CD4-positive, alpha-beta T cell treated with Interleukin-17A for 1 hour (primary cell): ENCODE measurements at places on chromosomes 2 and 18.

DNA sequence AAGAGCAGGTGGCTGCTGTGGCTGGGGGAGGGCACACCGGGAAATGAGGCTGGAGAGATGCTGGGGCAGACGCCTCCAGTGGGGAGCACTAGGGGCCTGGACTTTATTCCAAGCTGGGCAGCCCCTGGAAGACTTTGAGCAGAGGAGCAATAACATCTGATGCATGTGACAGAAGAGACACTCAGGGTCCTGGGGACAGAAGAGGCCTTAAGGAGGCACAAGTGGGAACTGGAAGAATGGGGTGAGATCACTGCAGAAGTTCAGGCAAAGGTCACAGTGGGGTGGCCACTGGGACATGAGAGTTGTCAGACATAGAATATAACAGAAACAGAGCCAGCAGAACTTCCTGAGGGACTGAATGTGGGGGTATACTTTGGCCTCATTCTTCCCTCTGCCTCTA is 24.0 kb downstream of the TGFA start:
- no peak for DNase-seq

DNA sequence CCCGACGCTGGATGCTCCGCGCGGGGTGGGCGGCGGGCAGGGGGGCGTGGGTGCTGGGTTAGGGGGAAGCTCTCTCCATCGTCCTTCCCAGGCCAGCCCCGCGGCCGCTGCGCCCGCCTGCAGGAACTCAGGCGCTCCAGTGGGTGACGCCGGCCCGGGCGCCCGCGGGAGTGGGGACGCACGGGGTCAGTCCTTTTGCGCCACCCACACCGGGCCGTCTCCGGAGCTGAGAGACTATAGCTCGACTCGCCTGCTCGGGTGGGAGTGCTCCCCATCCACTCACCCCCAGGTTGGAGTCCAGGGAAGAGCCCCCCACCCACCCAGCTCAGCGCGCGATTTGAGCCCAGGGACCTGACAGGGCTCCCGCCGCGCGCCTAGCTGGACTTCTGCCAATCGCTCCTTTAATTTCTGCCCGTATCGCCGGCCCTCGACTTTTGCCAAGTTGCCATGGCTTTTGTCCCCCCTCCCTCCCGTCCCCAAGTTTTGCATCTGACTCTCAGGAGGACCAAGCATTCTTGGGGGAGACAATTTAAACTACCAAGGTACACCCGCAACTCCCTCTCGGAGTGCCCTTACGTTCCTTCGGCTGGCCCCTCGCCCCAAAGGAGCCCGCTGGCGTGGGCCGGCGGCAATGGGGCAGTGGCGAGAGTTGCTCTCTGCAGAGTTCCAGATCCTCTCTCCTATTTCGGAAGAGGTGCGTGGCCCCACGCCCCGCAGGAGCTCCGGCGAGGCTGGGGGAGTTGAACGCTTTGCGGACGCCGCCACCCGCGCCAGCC is 205.8 kb upstream of the SMAD2 start:
- DNase-seq = no peak

DNA sequence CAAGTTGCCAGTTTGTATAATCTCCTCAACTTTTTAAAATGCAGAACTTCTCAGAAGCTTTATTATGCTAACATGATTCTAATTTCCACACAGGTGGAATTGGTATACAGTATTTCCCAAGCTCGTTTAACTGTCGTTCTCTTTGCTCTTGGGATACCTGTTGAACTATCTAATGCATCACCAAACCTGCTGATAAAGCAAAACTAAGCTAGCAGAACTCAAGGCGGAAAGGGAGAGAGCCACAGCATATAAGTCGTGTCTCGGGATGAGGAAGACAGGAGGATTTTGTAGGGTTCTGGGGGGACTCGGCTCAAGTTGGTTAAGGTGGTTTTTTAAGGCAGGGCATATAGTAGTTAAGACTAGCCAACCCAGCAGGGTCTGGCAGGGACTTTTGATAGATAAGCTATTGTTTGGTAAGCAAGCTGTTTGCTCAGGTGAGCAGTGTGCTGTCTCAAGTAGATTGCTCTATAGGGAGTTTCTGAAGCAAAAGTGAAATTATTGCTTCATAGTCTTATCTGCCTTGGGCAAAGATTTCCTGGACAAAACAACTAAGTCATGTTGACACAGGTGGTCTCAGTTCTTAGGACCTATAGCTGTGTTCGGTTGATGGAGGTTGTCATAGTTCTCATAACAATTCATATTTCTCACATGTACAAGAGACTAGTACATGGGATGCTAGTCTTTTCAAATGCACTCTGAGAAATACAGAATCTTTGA is 28.2 kb upstream of the CHRNA1 start:
- no peak for DNase-seq

- DNase-seq = no peak
Observed at GRCh38 chr2:8541636-8542035, 140.2 kb upstream of the ID2 start.

DNA sequence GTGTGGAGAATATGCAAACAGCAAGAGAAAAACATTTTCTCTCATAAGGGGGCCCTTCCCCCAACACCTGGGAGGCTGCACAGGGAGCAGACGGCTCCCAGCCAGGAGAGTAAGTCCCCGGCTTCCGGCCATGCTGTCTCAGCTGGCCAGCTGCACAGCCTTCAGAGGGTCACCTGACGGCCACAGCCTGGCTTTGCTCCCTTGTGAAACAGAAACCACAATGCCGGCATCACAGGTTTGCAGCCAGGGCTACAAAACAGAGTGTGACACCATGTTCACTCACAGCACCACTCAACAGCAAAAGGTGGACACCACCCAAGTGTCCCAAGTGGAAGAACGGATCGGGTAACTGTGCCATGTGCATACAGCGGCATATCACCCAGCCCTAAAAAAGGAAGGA is 86.9 kb upstream of the GPC1 start:
- no peak for DNase-seq

GRCh38 chr2:45653122-45653913 is 1.8 kb downstream of the PRKCE start:
- DNase-seq = no peak

- no peak for DNase-seq
Observed at GRCh38 chr2:105723431-105723830, 21.3 kb upstream of the NCK2 start.

DNA sequence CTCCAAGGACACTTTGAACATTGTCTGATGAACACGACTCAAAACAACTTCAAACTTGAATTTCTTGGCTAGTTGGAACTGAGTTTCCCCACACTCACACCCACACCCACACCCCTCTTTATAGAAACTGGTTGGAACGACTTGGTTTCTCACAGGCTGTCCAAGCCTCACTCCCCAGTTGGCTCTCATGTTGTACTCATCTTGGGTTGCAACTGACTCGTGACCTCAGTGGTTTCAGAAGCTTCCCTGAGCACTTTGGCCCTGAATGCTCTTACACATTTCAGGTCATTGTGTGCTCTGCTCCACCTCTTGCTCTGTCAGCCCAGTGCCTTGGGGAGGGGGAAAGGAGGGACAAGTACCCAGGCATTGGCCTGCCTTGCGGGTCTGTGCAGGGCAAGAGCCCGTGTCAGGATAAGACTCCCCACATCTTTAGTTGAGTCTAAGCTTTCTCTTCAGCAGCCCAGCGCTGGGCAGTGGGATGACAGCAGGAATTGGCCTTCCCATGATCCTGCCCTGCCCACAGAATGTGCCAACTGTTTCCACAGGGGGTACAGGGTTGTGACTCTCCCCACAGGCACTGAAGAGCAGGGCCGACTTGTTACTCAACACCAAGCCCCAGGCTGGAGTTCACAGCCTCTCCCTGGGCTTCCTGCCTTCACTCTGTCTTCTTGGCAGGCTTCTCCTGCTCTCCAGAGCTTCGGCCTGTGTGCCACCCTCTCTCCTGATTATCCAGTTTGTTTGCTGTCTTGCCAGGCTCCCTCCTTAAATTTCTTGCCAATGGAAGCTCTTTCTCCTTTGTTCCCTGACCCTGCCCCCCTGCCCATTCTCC is 104.6 kb downstream of the RTN4 start:
- no peak for DNase-seq

DNA sequence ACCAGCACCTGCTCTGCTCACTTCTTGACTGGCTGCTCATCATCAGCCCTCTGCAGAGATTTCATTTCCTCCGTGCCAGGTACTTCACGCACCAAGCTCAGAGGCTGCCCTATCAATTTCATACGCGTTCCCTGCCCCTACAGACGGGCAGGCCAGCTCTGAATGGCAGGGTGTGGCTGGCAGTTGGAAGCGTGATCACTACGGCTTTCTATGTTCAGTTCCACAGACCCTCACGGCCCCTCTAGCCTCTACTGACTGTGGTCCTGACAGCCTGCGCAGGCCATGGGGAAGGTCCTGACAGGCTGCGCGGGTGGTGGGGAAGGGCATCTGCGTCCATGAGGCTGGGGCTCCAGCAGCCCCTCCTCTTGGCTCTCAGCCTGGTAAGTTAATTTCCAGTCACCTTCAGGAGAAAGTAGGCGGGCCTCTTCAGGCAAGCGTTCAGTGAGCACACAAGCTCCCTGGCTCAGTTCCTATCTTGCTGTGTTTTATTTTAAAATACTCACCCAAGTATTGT is 154.8 kb downstream of the ZNF236 start:
- DNase-seq = no peak

GRCh38 chr2:149430743-149431736 is 100.7 kb downstream of the LYPD6 start:
- no peak for DNase-seq

DNA sequence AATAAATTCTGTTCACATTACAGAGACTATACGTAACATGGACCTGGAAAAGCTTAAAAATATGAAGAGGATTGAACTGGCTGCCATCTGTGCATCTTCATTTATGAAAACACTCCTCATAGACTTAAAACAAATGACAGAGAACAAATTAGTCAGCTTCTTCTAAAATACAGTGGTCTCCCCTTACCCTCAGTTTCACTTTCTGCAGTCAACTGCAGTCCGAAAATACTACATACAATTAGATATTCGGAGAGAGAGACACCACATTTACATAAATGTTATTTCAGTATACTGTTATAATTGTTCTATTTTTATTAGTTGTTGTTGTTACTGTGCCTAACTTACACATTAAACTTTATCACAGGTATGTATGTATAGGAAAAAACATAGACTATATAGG is 6.5 kb downstream of the RNF103 start:
- no peak for DNase-seq

DNA sequence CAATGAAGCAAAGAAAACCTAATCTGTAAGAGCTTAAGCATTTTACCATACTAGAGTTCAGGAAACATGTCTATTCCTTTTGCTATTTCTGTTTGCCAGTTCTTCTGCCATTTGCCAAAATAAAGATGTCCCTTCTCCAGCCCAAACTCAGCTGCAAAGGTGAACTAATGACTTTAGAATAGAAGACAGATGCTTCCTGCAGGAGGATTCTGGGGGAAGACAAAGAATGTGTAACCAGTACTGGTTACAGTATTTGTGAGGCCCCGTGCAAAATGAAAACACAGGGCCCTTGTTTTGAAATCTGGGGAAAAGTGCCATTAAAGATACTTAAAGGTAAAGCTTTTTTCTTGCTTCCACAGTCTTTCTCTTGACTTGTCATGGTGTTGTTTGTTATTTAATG is 34.3 kb upstream of the MTX2 start:
- no peak for DNase-seq

- no peak for DNase-seq
Observed at GRCh38 chr2:121771976-121772742, 16.7 kb downstream of the TSN start.

- no peak for DNase-seq
Observed at GRCh38 chr2:219573166-219573565, 1.1 kb downstream of the INHA start.

DNA sequence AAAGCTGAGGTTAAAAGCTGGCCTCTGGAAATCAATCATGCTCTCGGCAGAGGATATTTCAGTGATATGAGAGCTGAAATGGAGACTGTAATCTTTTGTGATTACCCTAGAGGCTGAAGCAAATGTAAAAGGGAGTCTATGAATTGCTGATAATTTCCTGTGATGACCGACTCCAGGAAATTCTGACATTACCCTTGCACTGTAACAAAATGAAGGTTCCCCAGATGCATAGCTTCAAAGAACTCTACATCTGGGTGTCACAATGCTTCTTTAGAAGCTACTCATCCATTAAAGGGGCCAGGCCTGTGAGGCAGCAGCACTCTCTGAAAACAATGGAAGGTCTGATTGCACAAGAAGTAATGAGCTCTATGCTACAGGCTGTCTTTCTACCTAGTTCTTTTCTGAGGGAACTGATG is 268.2 kb upstream of the SESTD1 start:
- DNase-seq = no peak

DNA sequence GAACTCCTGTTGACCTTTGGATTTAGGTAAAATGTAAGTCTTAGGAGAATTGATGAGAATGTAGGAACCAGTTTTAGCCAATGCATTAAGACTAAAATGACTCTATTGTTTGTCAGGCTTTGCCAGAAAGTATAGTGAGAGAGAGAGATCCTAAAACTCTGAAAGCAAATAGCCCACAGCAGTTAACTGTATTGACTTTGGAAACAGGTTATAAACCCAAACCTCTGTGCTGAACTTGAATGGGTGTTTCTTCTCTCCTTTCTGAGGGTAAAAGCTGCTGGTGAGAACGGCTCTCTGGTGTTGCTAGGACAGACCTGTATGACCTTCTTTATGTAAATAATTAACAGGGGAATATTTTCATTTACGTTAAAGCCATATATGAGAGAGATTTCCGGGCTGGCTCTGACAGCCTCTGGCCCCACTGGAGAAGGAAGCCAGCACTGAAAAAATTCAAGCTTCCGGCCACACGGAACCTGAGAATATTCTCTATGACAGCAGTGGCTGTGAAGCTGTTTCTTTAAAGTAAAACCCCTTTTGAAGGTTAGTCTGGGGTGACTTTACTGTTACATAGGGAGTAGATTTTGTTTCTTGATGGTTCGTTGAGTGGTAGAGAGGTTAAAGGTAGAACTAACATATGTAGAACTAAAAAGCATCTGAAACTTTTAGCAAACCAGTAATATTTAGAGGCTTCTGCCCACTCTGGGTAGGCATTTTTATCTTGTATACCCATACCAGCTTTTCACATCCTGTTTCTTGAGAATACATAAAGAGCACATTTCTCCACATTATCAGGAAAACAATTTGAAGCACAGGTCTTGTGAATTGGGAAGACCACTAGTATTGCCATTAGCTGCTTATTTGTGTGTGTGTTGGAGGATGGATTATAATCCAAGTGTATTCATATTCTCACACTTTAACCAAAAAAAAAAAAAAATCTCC is 123.8 kb downstream of the SPTBN1 start:
- peak; percentile 77 for DNase-seq

DNA sequence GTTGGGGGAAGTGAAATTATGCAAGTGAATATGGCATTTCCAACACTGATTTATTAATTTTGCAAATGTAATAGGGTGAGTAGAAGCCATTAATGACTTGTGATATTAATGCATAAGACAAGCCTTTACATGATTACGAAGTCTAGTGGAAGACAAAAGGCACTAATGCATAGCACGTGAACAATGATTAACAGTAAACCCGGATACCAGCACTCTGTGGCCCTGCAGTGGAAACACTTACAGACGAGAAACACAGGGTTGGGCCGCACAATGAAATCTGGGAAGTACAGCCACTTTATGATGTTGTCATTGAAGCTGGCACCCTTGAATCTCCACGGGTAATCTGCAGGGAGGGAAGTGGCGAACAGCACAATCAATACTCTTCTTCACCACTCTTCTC is 233.4 kb downstream of the NAPG start:
- no peak for DNase-seq

- no peak for DNase-seq
Observed at GRCh38 chr2:168210216-168210894, 37.0 kb downstream of the STK39 start.
